ENCODE measurements at places on chromosomes 16 and 17.

- DNase-seq, result no peak
Observed at GRCh38 chr16:8583199-8583598, 7.1 kb downstream of the TMEM114 start.

DNA sequence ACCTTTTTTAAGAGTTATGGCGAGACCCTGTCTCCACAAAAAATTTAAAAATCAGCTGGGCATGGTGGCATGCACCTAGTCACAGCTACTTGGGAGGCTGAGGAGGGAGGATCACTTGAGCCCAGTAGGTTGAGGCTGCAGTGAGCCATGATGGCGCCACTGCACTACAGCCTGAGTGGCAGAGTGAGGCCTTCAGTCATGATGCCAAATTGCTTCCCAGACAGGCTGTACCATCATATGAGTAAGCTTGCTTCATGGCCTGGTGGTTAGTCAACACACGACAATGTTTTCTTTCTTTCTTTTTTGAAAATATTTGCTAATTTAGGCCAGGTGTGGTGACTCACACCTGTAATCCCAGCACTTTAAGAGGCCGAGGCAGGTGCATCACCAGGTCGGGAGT lies 12.5 kb downstream of the NTAN1 start:
- no peak for DNase-seq

DNA sequence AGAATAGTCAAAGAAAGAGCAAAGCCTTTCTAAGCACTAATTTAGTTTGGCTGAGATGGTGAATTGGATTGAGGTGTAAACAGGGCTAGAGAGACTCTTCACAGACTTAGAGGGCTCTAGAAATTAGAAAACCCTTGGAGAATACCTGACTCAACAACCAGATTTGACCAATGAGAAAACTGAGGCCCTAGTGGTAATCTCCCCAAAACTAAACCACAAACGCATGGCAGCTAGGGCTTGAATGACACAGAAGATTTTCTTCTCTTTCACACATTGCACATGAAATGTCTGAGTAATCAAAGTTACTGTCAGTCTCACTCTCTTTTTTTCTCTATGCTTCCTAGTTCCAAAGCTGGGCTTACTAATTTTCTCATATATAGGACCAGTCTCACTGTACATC lies 314.5 kb upstream of the KCNJ16 start:
- DNase-seq, result no peak

GRCh38 chr17:14670861-14671260 lies 370.0 kb downstream of the HS3ST3B1 start:
- no peak for DNase-seq

GRCh38 chr17:73272906-73273218 lies 11.2 kb upstream of the CPSF4L start:
- no peak for DNase-seq
